ENCODE measurements at places on chromosomes 3 and 15.

DNA sequence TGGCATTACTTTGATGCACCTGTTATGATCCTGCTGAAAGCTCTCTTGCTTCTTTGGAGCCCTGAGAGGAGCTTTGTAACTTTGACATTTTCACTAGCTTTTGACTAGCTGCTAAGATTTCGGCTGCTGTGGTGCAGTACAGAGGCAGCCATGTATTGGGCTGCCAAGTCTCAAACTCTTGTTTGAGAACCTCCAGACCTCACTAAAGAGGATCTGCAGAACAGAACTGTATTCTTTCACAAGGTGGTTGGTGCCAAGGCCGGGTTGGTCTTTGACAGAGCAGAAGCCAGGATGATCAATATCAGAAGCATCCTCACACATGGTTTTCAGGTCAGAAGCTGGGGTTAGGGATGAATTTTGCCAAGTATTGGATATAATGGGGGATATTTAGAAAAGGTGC is 34.6 kb upstream of the GOLGA8B start:
- no peak for DNase-seq

- peak; percentile 78 for DNase-seq
Measured at GRCh38 chr3:191328962-191329653, at the start of gene CCDC50. Gene CCDC50, plus strand, starts transcription at chr3:191329394. Its CDS starts 281 bp downstream, at chr3:191329675.

- DNase-seq: no peak
Measured at GRCh38 chr15:38672814-38673670, 108.4 kb upstream of the RASGRP1 start.

- no peak for DNase-seq
Measured at GRCh38 chr15:70088887-70089691, 8.6 kb downstream of the TLE3 start.

GRCh38 chr3:31223278-31223677 is 309.4 kb upstream of the STT3B start:
- DNase-seq: no peak

DNA sequence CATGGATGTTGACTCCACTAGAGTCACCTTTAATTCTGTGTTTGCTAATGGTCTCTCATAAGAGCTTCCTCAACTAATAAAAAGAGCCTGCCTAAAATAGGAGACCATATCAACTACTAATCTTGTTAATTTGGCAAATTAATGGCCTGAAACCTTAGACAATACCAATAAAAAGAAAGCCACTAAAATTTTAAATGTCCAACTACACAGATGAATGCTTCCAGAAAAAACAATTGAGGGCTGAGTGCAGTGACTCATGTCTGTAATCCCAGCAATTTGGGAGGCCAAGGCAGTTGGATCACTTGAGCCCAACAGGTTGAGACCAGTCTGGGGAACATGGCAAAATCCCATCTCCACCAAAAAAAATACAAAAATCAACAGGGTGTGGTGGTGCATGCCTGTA is 230.9 kb downstream of the NSUN3 start:
- DNase-seq: no peak

Measured in renal pelvis (tissue), 12 donors.